ENCODE measurements at places on chromosomes 7 and 10.

DNA sequence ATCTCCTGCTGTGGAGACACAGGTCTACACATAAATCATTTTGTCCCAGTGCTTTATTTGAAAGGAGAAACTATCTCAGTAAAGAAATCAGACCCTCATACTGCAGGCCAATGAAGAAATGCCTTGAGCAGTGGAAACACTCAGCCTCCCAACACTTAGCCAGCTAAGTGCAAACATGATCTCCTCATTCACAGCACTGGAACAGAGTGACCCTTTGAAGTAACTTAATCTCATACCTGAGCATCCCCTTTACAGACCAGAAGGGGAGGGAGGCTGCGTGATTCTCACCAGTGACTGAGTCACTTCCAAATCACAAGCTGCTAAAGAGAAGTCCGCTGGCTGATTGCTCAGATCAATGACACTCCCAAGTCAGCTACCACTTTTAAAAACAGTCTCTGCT lies 4.5 kb downstream of the CHST15 start:
- DNase-seq, result no peak

- DNase-seq, result no peak
These were observed 534 bp downstream of the UBE3C start for GRCh38 chr7:157139111-157139809.

DNA sequence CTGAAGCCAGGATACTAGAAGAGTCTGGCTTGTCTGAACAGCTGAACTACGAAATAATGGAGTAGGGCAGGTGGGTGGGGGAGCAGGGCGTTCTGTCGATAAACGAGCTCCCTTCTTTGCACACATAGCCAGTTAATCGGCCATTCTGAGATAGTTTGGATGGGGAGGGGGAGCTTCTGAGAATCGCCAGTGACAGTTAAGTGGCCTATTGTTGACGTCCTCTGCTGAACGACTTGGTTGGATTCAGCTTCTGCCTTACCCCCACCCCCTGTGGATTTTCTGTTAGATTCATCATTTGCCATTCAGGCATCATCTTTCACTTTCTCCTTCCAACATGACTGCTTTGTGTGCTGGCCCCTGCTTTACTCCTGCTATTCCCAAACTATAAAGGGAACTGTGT lies 520 bp downstream of the CPA5 start:
- no peak for DNase-seq

GRCh38 chr7:82317760-82318159 lies 125.8 kb downstream of the CACNA2D1 start:
- no peak for DNase-seq

- DNase-seq, result no peak
These were observed 88.6 kb downstream of the SPAG6 start for GRCh38 chr10:22433875-22434274.

- no peak for DNase-seq
These were observed 909.7 kb downstream of the DNAJB9 start for GRCh38 chr7:109479388-109479787.

- no peak for DNase-seq
These were observed 22.1 kb upstream of the UMAD1 start for GRCh38 chr7:7618410-7618809.

GRCh38 chr10:75546004-75546403 lies 114.6 kb downstream of the LRMDA start:
- no peak for DNase-seq

DNA sequence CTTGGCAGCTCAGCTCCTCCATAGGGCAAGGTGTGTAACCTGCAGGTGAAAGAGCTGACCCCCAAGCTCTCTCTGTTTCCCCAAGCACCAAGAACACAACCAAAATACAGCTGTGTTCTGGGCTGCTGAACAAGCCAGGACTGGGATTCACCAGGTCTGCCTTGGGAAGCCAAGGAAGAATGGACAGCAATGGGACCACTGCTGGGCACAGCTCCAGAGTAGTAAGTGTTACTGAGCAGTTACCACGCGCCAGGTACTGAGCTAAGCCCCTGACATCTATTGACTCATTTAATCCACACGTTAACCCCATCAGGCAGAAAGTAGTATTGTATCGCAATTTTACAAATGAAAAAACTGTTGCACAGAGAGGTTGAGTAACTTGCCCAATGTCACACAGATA lies 168.3 kb downstream of the GRID1 start:
- no peak for DNase-seq

- no peak for DNase-seq
These were observed 80.4 kb upstream of the CDK6 start for GRCh38 chr7:92916770-92917224.

- DNase-seq, result no peak
These were observed 58.4 kb downstream of the DNAJC12 start for GRCh38 chr10:67779465-67780203.

- DNase-seq, result no peak
These were observed 247.0 kb upstream of the MKI67 start for GRCh38 chr10:128373071-128373749.

Data from anterior cingulate cortex (tissue), 58 donors.